ENCODE measurements at places on chromosomes 12 and 14. TPM values are rescaled to one million over a fixed set of nuclear protein-coding genes. Genes with fewer than 3 reads are reported as not detected.

Gene PRH2
- total RNA-seq, result not detected

Gene GUCY2C
- total RNA-seq, result not detected

Gene TAS2R13
- total RNA-seq, result 0.68 TPM

Gene NUDT4
- 91.0 TPM for total RNA-seq

DNA sequence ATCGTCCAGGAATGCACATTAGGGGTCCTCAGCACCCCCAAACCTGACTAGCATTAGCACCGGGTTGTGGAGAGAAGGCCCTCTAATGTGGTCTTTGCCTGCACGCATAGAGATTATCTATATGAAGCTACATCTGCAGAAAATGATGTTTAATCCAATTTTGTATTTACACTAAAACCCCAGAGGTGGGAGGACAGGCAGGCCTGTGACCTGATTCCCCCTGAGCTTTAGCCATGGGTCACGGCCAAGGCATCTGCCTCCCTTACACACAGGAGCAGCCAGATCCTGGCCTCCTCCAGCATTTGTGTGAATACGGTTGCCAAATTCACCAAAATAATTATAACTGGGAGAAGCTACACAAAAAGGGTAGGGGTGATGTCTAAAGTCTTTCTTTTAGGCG lies 7.0 kb downstream of the APOLD1 start:
- no peak overlapping the region for H3K27ac ChIP-seq
- H3K36me3 ChIP-seq, result no peaks in the 10 kb centered on the region
- DNase-seq, result no peak
- no peaks in the 10 kb centered on the region for H3K4me1 ChIP-seq
- no peaks in the 10 kb centered on the region for H3K27me3 ChIP-seq
- H3K4me3 ChIP-seq, result no peak overlapping the region

GRCh38 chr14:96592591-96593386 lies 90.6 kb downstream of the PAPOLA start:
- H3K4me3 ChIP-seq, result peak overlapping the region; percentile 28
- no peak overlapping the region for H3K27ac ChIP-seq
- H3K27me3 ChIP-seq, result peaks cover 11% of the 10 kb centered on the region
- DNase-seq, result no peak
- no peaks in the 10 kb centered on the region for H3K36me3 ChIP-seq

DNA sequence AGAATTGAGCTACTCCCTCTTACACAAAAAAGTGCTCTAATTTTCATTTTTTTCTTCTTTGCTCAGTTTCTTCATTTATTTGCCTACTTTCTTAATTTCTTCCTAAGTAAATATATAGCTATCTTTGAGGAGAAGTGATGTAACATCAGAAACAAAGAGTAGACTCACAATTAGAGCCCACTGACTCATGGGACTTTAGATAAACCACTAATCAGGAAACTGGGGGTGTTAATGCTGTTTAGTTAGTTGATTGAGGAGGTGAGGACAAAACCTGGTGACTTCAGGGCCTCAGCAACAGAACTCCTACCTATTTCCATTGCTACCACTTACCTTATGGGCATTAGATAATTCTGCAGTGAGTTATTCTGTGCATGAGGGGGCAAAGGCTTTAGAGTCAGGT lies 151.7 kb downstream of the MON2 start:
- DNase-seq, result no peak
- no peaks in the 10 kb centered on the region for H3K27me3 ChIP-seq
